Astrocyte of the hippocampus (primary cell): ENCODE measurements at places on chromosomes 2 and 18.

DNA sequence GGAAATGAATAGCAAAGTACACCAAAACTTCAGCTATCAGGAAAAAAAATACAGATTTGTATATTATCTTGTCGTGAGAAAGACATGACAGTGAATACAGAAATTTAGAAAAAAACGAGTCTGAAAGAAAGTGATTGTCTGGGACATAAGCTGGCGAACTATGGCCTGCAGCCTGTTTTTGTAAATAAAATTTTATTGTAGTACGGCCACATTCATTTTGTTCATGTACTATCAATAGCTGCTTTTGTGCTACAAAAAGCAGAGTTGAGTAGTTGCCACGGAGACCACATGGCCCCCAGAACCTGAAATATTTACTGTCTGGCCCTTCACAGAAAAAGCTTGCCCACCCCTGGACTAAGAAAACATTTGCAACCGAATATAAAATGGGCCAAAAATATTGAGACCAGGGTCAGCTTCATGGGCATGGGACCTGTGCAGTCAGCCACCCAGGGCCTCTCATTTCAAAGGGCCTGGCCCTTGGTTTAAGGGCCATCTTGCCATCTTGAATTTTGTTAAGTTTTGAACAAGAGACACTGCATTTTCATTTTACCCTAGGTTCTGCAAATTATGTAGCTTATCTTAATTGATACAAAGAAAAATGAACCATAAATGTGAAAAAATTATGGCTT lies 17.9 kb downstream of the ANTXR1 start:
- DNase-seq: no peak

GRCh38 chr2:102018823-102019445 lies 27.2 kb downstream of the IL1R2 start:
- no peak for DNase-seq

GRCh38 chr2:133854603-133855200 lies 286.4 kb upstream of the NCKAP5 start:
- no peak for DNase-seq

- no peak for DNase-seq
These were observed 214.7 kb downstream of the KLHL29 start for GRCh38 chr2:23599667-23600066.

GRCh38 chr18:13434854-13435253 lies 216.3 kb downstream of the LDLRAD4 start:
- no peak for DNase-seq

DNA sequence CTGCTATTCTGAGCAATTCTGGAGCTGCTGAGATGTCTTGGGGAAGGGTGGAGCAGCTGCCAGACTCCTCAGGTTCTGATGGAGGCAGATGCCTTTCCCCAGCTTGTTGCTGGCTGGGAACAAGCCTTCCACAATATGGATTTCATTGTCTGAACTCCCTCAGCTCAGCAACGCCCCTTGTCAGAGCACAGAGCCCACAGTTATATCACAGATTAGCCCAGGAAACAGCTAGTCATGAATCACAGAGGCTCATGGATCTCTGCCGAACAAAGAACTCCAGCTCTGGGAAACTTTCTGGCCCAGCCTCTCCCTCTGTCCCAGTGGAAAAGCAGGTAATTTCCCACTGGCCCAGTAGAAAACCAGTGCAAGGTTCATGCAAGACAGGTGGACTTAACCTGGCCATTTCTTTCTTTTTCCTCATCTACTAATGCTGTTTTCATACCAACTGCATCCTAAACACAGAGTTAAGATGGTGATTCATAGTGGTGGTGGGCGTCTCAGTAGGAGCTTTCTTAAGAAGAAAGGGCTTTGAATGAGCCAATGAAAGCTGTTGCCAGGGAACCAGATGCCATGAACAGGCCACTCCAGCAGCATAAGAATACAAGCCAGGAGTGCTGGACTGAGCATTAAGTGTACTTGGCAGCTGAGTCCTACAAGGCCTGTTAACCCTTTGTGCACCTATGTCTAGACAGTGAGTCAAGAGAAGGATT lies 8.7 kb upstream of the KIAA2012 start:
- DNase-seq: peak; percentile 97

DNA sequence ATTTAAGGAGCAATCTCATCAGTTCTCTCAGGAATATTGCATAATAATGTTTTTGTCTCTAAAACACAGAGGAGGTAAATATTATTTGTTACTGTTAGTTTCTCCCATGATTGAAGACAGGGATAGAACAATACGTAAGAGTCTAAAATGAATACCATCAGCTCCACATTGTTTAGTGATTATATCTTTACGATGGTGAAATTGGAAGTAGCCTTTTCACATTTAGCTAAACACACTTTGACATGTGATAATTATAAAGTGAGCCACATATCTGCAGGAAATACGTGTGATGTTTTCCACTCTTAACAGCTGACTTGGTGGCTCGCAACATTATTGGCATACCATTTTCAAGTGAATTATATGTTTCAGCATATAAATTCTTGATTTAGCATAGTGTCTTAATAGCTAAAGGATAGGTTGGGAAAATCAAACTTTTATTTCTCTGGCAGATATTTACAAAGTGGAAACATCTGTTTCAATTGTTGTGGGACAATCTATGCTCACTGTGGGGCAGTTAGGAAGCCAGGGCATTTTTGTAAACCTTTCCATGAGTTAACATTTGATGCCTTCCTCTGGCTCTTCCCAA lies 208.1 kb upstream of the RASGRP3 start:
- DNase-seq: no peak

GRCh38 chr2:73850009-73850408 lies 21.2 kb downstream of the STAMBP start:
- no peak for DNase-seq

DNA sequence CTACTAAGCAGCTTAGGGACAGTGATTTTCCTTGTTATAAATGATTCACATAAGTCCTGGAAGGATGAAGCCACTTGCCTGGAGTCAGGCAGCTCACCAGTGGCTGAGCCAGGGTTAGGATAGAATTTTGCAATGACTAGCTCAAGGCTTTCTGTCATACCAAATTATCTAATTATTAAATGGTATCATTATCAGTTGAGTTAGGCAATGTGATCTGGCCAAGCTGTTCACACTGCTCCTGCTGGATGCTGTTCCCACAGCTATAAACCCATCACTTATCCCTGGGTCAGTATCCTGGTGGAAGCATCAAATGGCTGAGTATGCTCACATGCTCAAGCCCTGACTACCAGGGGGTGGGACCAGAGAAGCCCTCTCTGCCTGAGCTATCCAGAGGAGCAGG lies 235.2 kb downstream of the MTX2 start:
- DNase-seq: no peak

DNA sequence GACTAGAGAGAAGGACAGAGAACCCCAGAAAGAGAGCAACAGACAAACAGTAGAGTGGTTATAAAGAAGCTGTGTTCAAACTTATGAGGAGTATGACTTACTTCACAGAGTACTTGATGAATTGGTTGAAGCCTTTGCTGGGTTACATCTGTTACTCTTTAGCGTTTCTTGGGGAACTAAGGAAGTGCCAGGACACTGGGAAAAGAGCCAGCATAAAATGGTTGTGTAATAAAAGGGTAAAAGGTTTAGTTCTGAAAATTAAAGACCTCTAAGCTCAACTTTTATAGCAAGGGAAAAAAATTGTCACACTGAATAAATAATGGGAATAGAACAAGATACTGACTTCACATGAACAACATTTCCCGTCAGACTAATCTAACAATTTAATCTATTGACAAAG lies 17.0 kb upstream of the STAT4 start:
- peak; percentile 37 for DNase-seq

- no peak for DNase-seq
These were observed 254.8 kb downstream of the CYP26B1 start for GRCh38 chr2:71892896-71893295.

DNA sequence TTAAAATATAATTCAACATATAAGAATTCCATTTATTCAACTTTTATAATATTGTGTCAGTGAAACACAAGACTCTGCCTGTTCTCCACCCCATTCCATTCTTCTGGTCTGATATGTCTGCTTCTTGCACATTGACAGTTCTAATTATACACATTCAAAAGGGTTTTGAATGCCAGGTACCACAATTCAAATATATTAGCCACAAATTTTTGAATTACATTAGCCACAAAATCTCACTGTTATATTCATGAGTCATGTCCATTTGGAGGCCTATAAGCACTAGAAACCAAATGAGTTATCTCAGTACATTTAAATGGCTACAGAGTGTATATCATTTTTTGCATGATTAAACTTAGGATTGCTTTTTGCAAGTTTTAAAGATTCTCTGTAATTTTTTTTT lies 72.1 kb downstream of the CCDC150 start:
- no peak for DNase-seq

DNA sequence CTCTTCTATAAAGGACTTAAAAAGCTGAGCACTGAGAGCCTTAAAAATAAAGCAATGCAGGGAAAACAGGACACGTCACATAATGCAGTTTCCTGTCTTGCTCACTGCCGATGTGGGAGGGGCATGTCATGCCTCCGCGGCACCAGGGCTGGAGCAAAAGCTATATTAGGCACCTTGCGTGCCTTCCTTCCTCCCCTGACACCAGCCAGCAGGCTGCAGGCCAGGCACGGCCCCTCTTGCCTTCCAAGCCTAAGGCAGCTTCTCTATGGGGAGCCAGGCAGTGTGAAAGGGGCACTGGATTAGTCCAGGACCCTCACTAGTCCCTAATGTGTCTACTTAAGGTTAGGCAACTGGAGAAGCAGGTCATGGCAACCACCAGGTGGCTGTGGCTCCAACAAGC lies 26.3 kb downstream of the MRPL35 start:
- DNase-seq: no peak

- no peak for DNase-seq
These were observed 22.4 kb downstream of the TET3 start for GRCh38 chr2:74007121-74007520.

GRCh38 chr2:101188683-101189405 lies 37.7 kb upstream of the TBC1D8 start:
- DNase-seq: peak; percentile 58

DNA sequence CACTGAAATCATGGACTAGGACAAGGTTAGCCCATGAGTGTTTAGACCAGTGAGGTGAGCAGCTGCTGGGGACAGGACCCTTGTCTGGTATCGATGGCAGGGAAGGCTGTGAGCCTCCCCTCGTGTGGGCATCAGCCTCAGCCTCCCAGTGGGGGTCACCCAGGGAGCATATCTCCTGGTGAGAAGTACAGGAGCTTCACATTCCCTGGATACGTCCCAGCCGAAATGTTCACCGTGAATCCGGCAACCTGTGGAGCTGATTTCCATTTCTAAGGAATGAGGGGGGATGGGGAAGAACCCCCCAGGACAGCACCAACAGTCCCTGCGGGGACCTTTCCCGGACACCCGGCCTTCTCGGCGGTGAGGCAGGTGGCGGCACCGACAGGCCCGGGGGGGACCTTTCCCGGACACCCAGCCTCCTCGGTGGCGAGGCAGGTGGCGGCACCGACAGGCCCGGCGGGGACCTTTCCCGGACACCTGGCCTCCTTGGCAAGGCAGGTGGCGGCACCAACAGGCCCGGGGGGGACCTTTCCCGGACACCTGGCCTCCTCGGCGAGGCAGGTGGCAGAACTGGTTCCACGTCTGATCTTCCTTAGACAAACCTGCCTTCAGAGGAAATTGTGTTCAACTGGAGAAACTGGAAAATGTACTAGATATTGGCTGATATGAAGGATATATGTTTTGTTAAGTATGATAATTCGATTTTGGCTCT lies 21.2 kb downstream of the RTP5 start:
- DNase-seq: no peak

DNA sequence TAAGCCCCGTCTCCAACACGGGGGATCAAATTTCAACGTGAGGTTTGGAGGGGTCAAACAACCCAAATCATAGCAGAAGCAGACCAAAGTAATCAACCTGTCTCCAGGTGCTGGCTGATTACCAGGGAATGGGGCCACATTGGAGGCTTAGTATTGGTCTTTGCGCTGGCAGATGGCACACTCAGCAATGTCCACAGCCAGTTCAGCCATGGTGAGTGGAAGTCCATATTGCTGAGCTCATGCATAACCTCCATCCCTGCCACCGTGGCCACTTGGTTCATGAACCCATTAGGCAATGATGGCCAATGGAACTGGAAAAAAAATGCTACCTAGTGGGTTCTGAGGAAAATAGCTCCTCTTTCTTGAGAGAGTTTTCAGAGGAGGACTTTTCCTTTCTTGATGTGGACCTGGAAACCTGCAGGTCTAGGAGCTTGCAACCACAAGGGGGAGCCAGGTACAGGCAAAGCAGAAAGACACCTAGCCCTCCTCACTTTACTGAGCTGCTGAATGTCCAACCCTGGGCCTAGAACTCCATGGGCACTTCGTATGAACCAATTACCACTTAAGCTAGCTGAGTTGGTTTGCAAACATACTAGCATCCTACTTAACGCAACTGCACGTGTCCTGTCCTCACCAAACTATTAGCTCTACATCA lies 128.0 kb upstream of the GYPC start:
- peak; percentile 14 for DNase-seq

GRCh38 chr2:210928714-210929113 lies 372.3 kb downstream of the CPS1 start:
- DNase-seq: no peak
